ENCODE measurements at places on chromosomes 1 and 21.
A peak's percentile ranks its signal among the peaks of the same experiment; 100 is the strongest.

GRCh38 chr1:225430301-225430700, 2.5 kb upstream of the LBR start:
- H3K4me1 ChIP-seq, result peaks cover 23% of the 10 kb centered on the region
- H3K27me3 ChIP-seq, result no peaks in the 10 kb centered on the region
- no peak overlapping the region for H3K27ac ChIP-seq
- DNase-seq, result no peak
- peaks cover 6% of the 10 kb centered on the region for H3K36me3 ChIP-seq

GRCh38 chr1:3795453-3796214, 664 bp downstream of the LRRC47 start:
- H3K4me3 ChIP-seq, result peak overlapping the region; percentile 83
- H3K27me3 ChIP-seq, result peaks cover 3% of the 10 kb centered on the region
- peaks cover 3% of the 10 kb centered on the region for H3K36me3 ChIP-seq

DNA sequence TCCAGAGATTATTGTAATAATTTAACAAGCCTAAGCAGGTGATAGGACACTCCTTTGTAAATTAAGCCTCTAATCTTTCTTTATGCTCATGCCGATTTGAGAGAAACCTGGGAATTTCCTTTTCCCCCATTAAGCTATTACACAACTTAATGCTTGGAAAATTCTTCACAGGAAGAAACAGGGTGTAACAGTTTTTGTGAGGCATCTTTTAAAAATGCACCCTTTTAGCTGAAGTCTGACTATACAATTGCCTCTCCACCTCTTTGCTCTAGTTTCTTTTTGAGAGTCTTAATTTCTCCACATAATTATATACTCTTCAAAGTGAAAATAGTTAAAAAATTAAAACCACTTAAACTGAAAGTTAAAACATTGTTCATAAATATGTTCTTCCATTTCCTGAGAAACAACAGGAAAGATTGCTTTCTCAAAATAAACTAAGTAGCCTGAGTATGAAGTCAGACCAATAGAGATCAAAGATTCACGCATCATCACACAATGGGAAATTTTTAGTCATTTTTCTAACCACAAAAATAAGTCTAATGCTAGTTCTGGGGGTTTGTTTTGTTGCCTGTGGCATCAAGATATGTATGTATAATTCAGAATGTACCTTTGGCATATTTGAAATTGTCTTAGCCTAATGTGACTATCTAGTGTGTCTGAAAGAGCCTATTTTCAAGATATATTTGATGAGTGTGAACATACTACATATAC, 34.7 kb downstream of the LRRC8D start:
- peaks cover 5% of the 10 kb centered on the region for H3K36me3 ChIP-seq
- peaks cover 11% of the 10 kb centered on the region for H3K4me1 ChIP-seq

DNA sequence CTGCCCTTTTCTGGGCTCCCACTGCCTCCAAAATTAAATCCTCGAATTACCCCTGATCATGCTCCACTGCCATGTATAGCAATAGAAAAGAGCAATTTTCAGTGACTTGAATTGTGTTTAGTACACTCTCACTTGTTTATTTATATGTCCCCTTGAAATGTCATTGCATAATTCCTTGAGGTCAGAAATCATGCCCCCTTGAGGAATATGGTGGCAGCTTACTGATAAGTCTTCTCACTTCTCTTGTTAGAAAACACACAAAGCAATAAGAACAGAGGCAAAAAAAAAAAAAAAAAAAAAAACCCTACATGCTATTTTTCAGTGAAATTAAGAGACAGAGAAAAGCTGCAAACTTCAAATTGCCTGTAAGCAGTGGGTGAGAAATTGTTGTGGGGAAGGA, 37.5 kb downstream of the GPR88 start:
- no peaks in the 10 kb centered on the region for H3K27me3 ChIP-seq
- no peak for DNase-seq
- H3K36me3 ChIP-seq, result no peaks in the 10 kb centered on the region
- no peaks in the 10 kb centered on the region for H3K4me1 ChIP-seq
- H3K4me3 ChIP-seq, result no peak overlapping the region

GRCh38 chr1:160338580-160338979, 4.5 kb downstream of the COPA start:
- peaks cover 21% of the 10 kb centered on the region for H3K36me3 ChIP-seq
- DNase-seq, result no peak
- H3K4me3 ChIP-seq, result no peak overlapping the region
- H3K27me3 ChIP-seq, result no peaks in the 10 kb centered on the region
- no peak overlapping the region for H3K27ac ChIP-seq

GRCh38 chr1:226236826-226237225, 13.4 kb downstream of the MIXL1 start:
- H3K27me3 ChIP-seq, result no peaks in the 10 kb centered on the region
- no peak overlapping the region for H3K4me3 ChIP-seq
- H3K27ac ChIP-seq, result no peak overlapping the region
- no peak for DNase-seq
- H3K4me1 ChIP-seq, result no peaks in the 10 kb centered on the region

DNA sequence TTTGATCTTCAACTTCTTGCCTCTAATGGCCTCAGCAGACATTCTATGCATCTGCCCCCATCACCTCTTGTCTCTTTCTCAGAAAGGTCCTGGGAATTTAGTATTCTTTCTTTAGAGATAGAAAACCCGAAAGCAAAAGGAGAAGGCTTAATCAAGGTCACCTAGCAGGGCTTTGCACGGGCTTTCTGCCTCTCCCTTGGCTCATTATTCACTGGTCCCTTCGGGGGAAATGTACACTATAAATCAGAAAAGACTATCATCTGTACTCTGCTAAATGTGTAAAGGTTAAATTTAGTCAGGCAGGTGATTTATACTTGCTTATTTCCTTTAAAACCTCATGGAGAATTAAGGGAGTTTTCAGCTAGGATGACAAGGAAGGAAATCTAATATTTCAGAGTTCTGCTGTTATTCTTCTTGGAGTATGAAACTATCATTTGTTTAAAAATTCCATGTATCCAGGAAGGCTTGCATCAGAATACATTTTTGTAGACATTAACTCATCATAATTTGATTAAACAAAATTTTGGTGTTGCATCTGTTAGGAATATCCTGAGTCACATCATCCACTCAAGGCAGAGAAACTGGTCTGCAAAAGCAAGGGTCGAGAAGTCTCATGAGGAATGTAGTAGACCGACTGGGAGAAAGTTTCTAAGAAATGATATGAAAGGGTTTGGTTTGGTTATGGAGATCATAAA, 124.6 kb downstream of the GABPA start:
- no peak overlapping the region for H3K4me3 ChIP-seq
- DNase-seq, result no peak
- H3K27me3 ChIP-seq, result no peaks in the 10 kb centered on the region
- H3K36me3 ChIP-seq, result no peaks in the 10 kb centered on the region
- no peak overlapping the region for H3K27ac ChIP-seq

DNA sequence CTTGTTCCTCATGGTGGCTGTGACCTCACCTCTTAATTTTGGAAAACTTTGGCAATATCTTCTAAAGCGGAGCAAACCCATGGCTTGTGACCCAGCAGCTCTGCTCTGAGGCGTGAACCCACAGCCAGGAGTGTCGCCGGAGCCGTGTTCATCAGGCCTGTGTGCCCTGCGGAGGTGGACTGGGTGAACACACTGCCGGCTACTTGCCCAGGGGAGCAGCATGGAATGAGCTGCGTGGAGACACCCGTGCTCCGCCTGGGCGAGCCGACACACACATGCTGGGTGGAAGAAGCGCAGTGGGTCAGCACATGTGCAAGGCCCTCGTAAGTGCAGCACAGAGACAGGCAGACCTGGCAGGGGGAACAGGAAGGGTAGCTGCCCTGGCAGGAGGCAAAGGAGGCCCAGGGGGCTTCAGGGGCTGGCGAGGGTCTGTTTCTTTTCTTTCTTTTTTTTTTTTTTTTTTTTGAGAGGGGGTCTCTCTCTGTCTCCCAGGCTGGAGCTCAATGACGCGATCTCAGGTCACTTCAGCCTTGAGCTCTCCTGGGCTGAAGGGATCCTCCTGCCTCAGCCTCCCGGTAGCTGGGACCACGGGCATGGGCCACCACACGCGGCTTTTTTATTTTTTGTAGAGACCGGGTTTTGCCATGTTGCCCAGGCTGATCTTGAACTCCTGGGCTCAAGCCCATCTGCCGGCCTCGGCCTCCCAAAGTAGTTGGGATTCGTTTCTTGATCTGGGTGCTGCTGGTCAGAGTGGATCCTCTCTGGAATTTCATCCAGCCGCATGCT, 41.8 kb downstream of the AGPAT3 start:
- H3K36me3 ChIP-seq, result peaks cover 11% of the 10 kb centered on the region
- H3K4me1 ChIP-seq, result peaks cover 13% of the 10 kb centered on the region
- H3K27ac ChIP-seq, result no peak overlapping the region
- no peaks in the 10 kb centered on the region for H3K27me3 ChIP-seq
- DNase-seq, result no peak

DNA sequence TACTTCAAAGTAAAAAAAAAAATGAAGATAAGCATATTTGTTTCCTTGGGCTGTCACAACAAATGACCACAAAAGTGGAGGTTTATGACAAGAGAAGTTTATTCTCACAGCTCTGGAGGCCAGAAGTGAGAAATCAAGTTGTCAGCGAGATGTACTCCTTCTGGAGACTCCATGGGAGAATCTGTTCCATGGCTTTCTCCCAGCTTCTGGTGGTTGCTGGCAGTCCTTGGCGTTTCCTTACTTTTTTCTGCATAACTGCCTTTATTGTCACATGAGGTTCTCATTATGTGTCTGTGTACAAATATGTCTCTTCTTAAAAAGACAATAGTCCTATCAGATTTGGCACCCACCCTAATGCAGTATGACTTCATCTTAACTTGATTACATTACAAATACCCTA, 398.3 kb downstream of the KCNT2 start:
- no peaks in the 10 kb centered on the region for H3K4me1 ChIP-seq

DNA sequence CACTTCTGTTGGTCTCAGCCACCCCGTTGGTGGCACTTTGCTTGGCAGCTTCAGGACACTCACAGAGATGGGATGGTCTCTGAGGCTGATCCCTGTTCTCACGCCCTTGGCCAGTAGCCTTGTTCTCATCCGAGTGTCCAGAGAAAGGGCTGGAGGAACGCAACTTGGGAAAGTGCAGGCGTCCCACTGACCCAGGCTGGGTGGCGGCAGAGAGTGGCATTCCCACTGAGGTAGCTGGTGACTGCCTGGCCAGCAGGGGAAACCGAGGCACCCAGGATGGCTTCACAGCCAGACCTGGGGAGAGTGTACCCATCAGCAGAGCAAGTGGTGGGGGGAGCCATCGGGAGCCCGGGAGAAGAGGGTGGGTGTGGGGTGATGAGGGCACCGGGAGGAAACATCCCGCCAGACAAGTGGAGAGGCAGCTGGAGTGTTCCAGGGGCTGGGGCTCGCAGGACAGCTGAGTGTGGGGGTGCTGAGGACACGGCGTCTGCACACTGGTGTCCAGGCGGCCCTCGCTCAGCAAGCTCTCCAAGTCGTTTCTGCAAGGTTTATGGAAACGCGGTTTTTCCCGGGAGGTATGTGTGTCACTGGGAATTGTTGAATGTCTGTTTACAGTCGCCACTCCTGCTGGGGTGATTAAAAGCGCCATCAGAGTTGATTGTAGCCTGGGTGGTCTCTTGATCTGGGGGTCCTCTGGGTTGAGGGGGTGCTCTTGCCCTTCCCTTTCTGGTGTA, 97.8 kb downstream of the SIK1 start:
- H3K27me3 ChIP-seq, result no peaks in the 10 kb centered on the region
- no peaks in the 10 kb centered on the region for H3K4me1 ChIP-seq
- H3K36me3 ChIP-seq, result no peaks in the 10 kb centered on the region

DNA sequence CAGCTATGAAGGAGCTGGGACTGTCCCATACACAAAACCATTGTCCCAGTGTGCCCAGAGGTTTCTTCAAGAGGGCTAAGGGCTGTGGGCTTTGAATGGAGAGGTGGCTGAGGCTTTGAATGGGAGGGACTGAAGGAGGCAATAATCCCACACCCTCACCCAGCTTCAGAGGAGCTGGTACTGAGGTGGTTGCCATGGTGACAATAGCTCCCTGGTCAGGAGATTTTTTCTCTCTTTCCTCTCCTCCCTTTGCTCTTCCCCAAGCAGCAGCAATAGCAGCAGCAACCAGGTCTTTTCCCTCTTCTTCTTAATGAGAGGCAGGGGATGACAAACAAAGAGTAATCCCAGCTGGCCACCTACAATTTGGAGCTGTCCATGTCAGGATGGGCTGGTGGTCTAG, 1.6 kb downstream of the HPCAL4 start:
- H3K4me3 ChIP-seq, result no peak overlapping the region
- peaks cover 10% of the 10 kb centered on the region for H3K27me3 ChIP-seq
- DNase-seq, result no peak
- peaks cover 46% of the 10 kb centered on the region for H3K4me1 ChIP-seq
- H3K36me3 ChIP-seq, result no peaks in the 10 kb centered on the region
- H3K27ac ChIP-seq, result no peak overlapping the region

DNA sequence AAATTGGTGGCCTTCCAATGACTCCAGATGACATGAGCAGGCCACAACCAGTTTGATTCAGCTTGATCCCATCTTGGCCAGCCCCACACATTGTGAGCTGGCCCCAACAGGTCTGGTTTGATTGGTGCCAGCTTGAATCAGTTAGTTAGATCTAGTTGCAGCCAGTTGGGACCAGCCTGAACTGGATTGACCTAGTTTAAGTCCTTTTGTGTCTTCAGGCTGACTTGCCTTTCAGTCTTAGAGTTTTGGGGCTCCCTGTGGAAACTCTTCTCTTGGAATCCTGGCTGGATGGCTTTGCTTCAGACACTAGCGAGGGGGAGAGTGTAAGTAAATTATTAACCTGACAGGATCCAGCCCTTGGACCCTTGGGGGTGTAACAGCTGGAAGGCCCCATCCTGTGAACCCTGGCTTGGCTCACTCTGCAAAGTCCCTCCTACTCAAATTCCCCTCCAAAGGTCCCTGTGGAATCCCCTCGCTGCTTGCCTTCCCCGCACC, 36.2 kb upstream of the POU3F1 start:
- peaks cover under 1% of the 10 kb centered on the region for H3K27me3 ChIP-seq
- no peak for DNase-seq
- H3K36me3 ChIP-seq, result no peaks in the 10 kb centered on the region
- no peaks in the 10 kb centered on the region for H3K4me1 ChIP-seq

GRCh38 chr1:63950023-63950422, 176.2 kb downstream of the ROR1 start:
- no peak overlapping the region for H3K27ac ChIP-seq
- H3K36me3 ChIP-seq, result peaks cover 3% of the 10 kb centered on the region
- no peaks in the 10 kb centered on the region for H3K4me1 ChIP-seq
- DNase-seq, result no peak

GRCh38 chr1:107687849-107688753, 276.9 kb downstream of the VAV3 start:
- no peaks in the 10 kb centered on the region for H3K36me3 ChIP-seq
- no peak overlapping the region for H3K27ac ChIP-seq
- DNase-seq, result no peak
- H3K4me3 ChIP-seq, result no peak overlapping the region
- H3K4me1 ChIP-seq, result no peaks in the 10 kb centered on the region

Data from activated naive CD4-positive, alpha-beta T cell treated with anti-CD3 and anti-CD28 coated beads for 36 hours (primary cell).